OCI-LY7 (cell line): ENCODE measurements at places on chromosomes 12 and 14. TPM values are rescaled to one million over a fixed set of nuclear protein-coding genes. Genes with fewer than 3 reads are reported as not detected.

LYZ gene
- 0.29 TPM in 1 of 2 replicates, not detected in the other for total RNA-seq

SMIM41 gene
- not detected in 2 replicates for total RNA-seq

TROAP gene
- 141 and 176 TPM in 2 replicates for total RNA-seq

MTRFR gene
- 32.8 and 34.4 TPM in 2 replicates for total RNA-seq

FOXN4 gene
- total RNA-seq, result 4.5 and 5.1 TPM in 2 replicates

SLC38A6 gene
- total RNA-seq, result 11.0 and 15.8 TPM in 2 replicates

DNA sequence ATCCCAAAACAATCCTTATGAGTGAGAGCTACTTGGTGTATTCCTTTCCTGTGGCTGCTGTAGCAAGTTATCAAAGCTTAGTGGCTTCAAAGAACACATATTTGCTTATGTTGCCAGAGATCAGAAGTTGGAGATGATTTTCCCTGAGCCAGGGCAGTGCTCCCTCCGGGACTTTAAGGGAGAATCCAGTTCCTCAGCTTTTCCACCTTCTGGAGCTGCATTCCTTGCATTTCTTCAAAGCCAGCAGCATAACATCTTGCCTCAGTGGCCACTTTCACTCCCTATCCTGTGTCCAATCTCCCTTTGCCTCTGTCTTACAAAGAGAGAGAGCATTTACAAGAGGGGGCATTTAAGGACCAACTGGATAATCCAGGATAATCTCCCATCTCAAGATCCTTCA, 33.7 kb downstream of the P2RX7 start:
- DNase-seq, result no peak

GRCh38 chr12:111976291-111976690, 36.7 kb downstream of the TMEM116 start:
- DNase-seq, result no peak

DNA sequence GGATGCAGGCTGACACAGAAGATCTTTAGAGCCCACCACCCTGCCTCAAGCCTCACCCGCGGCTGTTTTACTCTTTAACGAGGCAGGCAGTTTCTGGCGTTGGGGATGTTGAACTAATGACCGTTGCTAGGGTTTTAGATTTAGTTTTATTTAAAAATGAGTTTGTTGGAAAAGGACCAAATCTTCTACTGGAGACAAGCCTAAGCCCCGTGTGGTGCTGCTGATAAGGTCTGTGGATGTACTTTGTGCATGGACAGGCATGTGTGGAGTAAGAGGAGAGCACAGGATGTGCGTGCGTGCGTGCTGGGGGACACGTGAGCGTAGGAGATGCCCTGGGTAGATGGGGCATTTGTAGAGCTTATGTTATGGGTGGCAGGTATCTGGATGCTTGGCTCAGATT, 5.7 kb downstream of the NTF3 start:
- DNase-seq, result no peak

GRCh38 chr12:53499266-53500141, at the start of gene MAP3K12:
Gene MAP3K12, minus strand, starts transcription at chr12:53499458. Its CDS starts 12,067 bp downstream, at chr12:53487391.
- DNase-seq, result peak; percentile 76

DNA sequence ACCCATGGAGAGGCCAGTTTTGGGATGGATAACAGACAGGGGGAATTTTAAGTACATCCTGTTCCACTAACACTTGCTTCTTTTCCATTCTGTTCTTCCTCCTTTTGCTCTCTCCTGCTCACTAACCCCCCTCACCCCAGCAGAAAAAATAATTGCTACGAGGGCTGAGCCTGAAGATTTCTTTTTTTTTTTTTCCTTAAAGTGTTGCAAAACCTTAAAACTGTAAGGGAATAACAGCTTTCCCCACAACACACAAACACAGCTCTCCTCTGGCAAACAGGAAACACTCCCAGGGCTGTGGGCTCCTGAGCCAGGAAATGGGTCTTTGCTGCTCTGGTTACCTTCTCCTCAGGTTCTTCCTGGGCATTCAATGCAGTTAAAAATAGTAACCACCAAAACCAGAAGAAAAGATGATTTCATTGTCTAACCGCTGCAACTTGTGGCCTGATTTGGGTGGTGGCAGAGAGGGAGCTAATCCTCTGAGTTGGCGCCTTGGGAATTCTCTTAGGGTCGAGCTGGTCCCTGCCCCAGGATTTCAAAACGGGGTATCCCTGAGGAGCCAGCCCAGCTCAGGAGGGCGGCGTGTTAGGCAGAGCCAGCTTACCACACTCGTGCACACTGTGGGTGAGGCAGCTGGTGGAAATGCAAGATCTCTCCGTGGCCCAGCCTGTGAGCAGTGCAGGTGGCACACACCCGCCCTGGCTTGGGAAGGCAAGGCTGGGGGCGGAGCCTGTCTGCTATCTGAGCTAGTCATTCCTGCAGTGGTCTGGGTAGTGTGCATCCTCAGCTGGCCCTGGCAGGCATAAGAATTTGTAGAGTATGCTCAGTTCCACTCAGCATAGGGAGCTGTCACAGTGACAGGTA, 17.1 kb upstream of the EMP1 start:
- DNase-seq, result no peak

- no peak for DNase-seq
Measured at GRCh38 chr12:53252349-53252916, 15.7 kb upstream of the ESPL1 start.

DNA sequence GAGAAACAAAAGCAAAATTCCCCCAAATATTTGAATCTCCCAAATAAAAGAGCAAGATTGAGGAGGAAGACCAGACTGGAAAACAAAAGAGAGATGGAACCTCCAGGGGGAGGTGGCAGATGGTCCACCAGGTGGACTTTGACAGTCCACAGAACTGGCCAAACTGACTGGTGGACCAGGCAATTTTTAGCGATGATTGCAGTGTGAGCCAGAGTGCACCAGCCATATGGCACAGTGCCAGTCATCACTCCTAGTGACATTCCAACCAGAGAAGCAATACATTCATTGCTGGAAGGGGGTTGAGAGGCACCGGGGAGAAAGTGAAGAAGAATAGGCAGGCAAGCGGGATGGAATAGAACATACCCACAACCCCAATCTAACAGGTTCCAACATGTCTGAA, 182.9 kb downstream of the EXOC5 start:
- DNase-seq, result no peak

GRCh38 chr12:7994731-7995205, 37.7 kb upstream of the FOXJ2 start:
- no peak for DNase-seq

GRCh38 chr14:76131071-76131965, 20.4 kb upstream of the GPATCH2L start:
- no peak for DNase-seq

GRCh38 chr14:72812292-72812851, 81.5 kb downstream of the DPF3 start:
- no peak for DNase-seq

DNA sequence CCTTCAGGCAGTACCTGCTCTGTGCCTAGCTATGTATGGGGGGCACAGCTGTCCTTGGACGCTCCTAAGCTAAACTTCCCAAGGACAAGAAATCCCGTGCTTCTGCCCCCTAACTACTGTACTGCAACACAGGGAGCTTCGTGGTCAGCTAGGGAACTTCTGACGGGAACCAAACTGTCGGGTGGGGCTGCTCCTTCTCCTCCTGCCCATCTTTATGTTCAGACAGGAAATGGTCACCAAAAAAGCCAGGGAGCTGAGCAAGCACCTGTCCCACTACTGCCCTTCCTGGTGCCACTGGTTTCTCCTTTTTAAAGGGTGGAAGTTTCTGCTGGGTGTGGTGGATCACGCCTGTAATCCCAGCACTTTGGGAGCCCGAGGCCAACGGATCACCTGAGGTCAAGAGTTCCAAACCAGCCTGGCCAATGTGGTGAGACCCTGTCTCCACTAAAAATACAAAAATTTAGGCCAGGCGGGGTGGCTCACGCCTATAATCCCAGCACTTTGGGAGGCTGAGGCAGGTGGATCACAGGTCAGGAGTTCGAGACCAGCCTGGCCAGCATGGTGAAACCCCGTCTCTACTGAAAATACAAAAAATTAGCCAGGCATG, 26.6 kb downstream of the PXN start:
- DNase-seq, result no peak

- DNase-seq, result no peak
Measured at GRCh38 chr14:72559202-72559601, 334.7 kb downstream of the DPF3 start.

DNA sequence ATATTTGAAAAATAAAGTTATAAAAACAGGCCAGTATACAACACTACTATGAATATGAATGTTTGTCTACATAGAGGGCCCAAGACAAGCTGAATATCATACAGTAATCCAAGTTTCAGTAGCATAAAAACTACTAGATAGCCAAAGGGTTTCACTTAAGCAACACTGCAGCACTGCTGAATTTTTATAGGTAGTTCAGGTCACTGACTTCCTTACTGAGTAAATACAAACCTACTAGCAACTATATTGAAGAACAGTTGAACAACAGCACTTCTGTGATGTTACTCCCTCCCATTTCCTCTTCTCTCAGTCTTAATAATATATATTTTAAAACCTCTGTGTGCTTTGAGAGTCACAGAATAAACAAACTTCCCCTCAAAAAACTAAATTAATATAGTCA, 42.7 kb downstream of the GTF2A1 start:
- DNase-seq, result no peak

DNA sequence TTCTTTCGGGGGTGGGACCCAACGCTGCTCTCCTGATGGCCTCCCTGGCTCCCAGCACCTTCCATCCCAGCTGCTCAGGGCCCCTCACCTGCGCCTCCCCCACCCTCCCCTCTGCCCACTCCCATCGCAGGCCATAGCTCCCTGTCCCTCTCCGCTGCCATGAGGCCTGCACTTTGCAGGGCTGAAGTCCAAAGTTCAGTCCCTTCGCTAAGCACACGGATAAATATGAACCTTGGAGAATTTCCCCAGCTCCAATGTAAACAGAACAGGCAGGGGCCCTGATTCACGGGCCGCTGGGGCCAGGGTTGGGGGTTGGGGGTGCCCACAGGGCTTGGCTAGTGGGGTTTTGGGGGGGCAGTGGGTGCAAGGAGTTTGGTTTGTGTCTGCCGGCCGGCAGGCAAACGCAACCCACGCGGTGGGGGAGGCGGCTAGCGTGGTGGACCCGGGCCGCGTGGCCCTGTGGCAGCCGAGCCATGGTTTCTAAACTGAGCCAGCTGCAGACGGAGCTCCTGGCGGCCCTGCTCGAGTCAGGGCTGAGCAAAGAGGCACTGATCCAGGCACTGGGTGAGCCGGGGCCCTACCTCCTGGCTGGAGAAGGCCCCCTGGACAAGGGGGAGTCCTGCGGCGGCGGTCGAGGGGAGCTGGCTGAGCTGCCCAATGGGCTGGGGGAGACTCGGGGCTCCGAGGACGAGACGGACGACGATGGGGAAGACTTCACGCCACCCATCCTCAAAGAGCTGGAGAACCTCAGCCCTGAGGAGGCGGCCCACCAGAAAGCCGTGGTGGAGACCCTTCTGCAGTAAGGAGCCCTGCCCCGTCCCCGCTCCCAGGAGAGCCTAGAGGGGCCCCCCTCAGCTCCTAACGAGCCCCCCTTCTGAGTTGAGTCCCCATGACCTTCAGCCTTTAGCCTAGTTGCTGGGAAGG, at the start of gene HNF1A:
TSS of gene HNF1A (plus strand) at position 248 of the 924 bp plus-strand sequence. CDS start at position 474, 226 bp downstream.
- no peak for DNase-seq

GRCh38 chr14:102507857-102508312, 1.7 kb downstream of the ANKRD9 start:
- DNase-seq, result no peak

DNA sequence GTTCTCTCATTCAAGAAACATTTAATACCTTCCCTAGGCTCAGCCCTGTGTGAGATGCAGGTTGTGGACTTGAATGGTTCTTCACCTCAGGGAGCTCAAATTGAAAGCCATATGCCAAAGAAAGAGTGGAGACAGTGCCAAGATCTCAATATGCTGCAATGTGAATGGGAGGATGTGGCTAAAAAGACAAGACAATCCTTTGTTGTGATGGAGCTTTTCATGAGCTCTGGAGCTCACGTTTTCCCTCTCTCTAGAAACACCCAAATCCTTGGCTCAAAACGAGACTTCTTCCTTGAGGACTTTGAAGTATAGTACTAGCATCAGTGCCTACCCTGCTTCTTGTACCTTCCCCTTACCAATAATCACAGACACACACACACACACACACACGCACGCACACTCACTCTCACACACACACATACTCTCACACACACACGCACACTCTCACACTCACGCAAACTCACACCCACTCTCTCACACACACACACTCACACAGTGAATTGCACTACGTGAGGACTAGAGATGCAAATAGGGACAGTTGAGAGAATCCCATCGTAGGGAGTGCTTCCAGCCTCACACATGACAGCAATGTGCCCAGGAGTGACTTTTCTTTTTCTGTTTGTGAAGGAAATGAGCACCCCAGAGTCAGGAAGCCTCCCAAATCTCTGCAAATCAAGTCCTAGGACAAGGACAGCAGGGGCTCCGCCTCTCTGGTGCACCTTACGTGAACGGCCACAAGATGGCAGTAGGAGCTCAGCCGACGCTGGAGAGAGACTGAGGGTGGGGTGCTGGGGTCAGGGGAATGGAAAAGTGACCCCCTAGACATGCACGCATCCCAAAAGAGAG, 231.4 kb downstream of the PCNX1 start:
- peak; percentile 77 for DNase-seq

GRCh38 chr12:56221232-56221756, 428 bp downstream of the RNF41 start:
- DNase-seq, result no peak

DNA sequence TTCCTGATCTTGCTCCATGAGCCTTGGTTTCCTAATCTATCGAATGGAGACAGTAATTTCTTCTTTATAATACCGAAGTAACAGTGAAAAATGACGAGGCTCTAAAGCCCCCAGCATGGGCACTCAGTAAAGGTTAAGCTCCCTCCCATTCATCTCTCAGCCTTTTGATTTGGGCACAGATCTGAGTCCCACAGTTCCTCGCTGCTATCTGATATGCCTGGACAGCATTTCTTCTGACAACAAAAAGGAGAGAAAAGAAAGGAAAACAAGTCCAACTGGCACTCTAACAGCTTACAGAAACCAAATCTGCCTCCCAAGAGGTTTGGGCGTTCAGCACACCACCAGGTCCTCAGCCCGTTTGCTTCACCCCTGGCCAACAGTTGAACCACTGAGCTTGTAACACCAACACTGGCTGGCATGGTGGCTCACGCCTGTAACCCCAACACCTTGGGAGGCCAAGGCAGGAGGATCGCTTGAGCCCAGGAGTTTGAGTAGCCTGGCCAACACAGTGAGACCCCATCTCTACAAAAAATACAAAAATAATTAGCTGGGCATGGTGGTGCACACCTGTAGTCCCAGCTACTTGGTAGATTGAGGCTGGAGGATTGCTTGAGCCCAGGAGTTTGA, 19.5 kb downstream of the CCDC88C start:
- DNase-seq, result no peak

GRCh38 chr14:59028476-59029202, 159.8 kb upstream of the DAAM1 start:
- peak; percentile 76 for DNase-seq

DNA sequence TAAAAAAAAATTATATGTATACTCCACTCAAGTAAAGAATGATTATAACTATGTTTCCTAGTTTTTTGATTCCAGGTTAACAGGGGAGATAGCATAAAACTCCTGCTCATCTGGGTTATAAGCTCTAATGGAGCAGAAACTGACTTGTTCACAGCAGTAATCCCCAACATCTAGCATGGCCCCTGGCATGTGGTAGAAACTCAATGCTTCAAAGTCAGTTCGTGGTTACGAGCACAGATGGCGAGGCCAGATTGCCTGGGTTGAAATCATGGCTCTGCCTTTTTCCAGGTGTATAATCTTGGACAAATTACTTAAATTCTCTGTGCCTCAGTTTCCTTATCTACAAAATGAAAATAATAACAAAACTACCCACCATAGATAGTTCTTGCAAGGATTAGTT, 183.8 kb downstream of the TTC7B start:
- DNase-seq, result no peak
